ENCODE measurements at places on chromosomes 4 and X. TPM values are rescaled to one million over a fixed set of nuclear protein-coding genes. Genes with fewer than 3 reads are reported as not detected.

Gene ACE2
- total RNA-seq: 0.28 TPM

Gene GAGE13
- total RNA-seq: not detected

Gene IGSF1
- total RNA-seq: not detected

Gene GPR34
- total RNA-seq: not detected

Gene NLRP2B
- total RNA-seq: not detected

Gene SMR3B
- not detected for total RNA-seq

Gene PDE5A
- 4.3 TPM for total RNA-seq

Gene MAGEA2B
- 2.2 TPM for total RNA-seq

Gene CXCL13
- total RNA-seq: not detected

Gene XKRX
- total RNA-seq: 0.34 TPM

Gene TMSB15A
- total RNA-seq: 307 TPM

Gene CXCR3
- total RNA-seq: not detected

Gene EDA2R
- 0.38 TPM for total RNA-seq

Measured in SJCRH30 (cell line).